Amygdala (tissue), 56 donors: ENCODE measurements at places on chromosomes 7 and 10.

- no peak for DNase-seq
These were observed 3.8 kb upstream of the COX19 start for GRCh38 chr7:979151-979550.

GRCh38 chr10:101919026-101919770 lies 75.6 kb upstream of the KCNIP2 start:
- no peak for DNase-seq

- no peak for DNase-seq
These were observed 161.6 kb downstream of the NRCAM start for GRCh38 chr7:108294595-108294994.

DNA sequence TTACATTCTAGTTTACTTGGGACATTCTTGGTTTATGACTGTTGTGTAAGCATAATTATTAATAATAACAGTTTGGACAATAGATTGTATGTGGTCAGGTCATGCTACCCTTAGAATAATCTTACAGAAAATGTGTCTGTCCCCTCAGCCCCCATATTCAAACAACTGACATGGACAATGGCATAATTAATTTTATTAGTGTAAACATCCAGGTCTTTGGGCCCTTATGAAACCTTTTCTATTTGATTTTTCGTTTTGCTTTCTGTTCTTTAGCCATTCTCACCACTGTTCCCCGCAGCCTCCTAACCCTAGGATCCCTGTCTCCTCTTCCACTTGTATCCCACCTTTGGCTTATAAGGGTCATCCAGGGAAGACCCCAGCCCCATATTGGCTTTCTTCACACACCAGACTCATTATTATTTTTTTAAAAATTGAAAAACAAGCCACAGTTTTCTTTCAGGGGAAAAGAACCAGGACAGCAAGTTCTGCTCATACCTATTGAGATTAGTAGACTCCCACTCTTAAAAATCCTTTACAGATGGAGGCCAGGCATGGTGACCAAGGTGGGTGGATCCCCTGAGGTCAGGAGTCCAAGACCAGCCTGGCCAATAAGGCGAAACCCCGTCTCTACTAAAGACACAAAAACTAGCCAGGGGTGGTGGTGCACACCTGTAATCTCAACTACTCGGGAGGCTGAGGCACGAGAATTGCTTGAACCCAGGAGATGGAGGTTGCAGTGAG lies 11.5 kb downstream of the VIM start:
- no peak for DNase-seq

DNA sequence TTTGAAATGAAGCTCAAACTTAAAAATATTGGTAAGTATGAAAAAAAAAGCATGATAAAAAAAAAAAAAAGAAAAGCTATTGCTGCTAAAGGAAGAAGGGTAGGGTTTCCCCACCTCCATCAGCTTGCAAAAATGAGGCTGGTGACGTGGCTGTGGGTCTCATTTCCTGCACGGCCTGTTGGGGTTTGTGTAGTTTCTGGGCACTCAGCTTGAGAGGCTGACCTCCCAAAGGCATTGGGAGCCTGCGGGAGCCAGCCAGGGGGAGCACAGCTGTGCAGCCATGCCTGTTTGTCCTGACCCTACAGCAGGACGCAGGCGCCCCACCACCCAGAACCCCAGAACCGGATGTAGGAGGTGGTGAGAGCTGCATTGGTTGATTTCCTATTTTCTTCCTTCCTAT lies 48.8 kb upstream of the CARD11 start:
- DNase-seq = no peak

- no peak for DNase-seq
These were observed 81.7 kb downstream of the RNF32 start for GRCh38 chr7:156722043-156722826.

DNA sequence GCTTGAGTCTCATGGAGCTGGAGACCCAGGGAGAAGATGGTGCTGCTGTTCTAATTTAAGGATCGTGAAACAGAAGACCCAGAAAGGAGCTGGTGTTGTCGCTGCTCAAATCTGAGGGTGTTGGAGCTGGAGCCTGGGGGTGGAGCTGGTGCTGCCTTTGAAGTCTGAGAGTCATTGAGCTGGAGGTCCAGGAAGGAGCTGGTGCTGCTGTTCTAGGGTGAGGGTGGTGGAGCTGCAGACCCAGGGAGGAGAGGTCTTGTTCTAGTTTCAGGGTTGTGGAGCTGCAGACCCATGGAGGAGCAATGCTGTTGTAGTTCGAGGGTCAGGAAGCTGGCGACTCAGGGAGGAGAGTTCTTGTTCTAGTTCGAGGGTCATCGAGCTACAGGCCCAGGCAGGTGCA lies 84.1 kb upstream of the ZNF479 start:
- no peak for DNase-seq

GRCh38 chr10:72754275-72755032 lies 62.5 kb downstream of the MCU start:
- no peak for DNase-seq

DNA sequence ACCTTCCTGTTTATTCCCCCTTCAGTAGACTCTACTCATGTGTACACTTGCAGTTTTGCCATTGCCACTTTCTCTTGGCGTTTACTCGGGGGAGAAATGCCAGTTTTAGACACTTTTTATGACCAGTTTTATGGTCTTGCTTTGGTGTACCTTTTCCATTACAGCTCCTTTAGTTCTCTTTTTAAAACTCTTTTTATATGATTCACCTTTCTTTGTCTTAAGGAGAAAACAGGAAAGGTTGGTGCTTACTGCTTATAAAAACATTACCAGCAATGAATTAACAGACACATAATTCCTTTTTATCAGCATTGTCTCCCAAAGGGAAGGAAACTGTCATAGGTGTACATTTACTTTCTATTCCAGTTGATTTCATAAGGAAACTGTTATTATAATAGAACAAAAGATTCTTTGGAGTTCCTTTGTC lies 11.9 kb downstream of the TSPAN13 start:
- no peak for DNase-seq

DNA sequence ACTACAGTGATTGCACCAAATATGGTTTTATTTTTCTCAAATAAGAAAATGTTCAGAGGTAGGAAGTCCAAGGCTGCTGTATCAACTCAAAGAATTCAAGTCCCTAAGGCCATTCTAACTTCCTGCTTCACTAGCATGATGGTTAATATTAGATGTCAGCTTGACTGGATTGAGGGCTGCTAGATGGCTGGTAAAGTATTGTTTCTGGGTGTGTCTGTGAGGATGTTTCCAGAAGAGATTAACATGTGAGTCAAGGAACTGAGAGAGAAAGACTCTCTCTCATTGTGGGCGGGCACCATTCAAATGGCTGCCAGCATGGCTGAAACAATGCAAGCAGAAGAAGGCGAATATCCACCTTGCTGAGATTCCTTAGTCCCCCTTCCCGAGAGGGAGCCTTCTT lies 77.4 kb upstream of the NRBF2 start:
- DNase-seq = no peak

- no peak for DNase-seq
These were observed 180.9 kb downstream of the REEP3 start for GRCh38 chr10:63702092-63702491.

GRCh38 chr7:98354052-98354451 lies 46.8 kb downstream of the BAIAP2L1 start:
- no peak for DNase-seq

DNA sequence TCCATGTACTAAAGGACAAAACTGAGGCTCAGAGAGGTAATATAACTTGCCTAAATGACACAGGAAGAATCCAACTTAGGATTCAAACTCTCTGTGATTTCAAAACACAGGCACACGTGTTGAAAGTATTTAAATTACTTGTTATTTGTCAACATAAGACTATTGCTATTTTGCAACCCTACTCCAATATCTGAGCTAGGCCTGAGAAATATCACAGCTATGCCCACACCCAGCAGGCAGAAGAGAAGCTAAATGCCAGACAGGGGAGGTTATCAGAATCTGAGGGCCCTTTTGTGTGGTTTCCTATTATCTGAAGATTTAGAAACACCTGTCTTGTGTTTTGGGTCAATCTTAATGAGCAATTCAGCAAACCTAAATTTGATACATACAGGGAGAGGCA lies 204.3 kb downstream of the ANK3 start:
- DNase-seq = no peak

- DNase-seq = no peak
These were observed 398.5 kb downstream of the REEP3 start for GRCh38 chr10:63919575-63920279.

DNA sequence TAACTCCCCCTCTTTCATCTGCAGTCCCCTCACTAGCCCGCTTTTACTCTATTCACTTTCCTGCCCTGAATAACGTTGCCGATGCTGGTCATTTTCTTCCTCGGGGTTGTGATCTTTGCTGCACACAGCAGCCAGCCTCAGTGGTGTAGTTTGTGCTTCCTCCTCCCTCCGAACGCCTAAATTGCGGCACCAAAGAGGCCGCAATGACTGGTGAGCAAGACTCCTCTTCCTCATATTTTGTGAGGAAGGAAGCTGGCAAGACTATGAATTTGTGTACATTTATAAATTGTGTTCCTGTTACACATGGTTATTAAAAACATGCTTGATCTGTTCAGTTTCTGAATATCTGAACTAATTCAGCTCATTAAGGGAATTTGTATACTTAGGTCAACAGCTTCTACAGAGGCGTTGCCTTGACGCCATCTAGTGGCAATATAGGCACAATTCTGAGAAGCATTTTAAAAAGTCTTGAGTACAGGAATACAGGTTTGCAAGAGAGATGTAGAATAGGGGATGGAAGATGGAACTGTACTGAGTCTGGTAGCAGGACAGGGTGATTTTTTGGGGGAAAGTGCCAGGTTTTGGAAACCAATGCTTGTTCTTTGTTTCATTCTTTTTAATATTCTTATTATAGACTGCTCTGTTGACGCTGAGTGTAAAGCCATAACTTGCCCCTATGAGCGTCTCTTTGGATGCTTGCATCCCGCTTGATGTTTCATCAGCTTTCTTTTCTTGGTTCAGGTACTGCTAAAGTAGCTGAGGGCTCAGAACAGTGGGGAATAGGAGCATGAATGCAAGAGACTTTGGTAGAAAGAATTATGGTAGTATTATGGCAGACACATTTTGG lies 4.1 kb upstream of the TAS2R5 start:
- no peak for DNase-seq

DNA sequence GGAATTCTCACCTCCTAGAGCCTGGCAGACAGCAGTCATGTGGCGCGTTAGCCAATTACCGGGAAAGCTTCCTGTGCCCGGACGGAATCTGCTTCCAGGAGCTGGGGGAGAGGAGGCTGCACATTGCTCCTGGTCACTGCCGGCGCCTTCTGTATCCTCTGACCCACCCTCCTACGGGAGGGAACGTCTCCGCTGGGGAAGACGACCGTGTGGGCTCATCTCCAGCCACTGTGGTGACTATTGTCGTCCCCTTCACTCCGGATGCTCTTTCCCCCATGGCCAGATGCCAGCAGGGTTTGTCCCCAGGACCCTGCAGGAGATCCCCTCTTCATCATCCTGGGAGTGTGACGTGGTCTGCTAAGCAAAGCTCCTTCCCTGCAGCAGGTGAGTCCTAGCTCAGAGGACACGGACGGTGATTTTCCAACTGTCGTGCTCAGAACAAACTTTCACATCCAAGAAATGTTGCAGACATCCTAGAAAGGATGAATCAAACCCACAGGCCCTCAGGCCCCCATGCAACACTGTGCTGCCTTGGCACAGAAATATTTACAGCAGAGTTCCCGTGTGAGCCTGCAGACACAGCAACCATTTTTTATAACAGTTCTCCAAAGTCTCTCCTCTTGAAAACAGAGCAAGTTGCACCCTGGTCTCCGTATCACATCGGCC lies 29.6 kb upstream of the FAM20C start:
- DNase-seq = no peak

DNA sequence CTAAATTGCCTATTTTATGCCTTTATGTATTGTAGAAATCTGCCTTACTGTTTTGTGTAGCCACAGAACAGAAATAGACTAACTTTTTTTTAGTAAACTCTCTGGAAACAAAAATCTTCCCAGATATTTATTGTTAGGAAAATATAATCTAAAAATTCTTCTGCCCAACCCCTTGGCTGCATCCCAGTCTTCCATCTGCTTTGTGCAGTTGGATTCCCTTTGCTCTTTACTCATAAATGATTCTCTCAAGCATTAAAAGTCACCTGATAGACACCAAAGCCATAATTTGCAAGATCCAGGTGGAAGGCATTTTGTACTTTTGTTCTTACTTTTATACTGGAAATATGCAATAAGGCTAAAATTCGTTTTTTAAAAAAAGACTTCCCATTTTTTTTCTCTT lies 6.1 kb upstream of the CAV2 start:
- DNase-seq = no peak

GRCh38 chr7:151740081-151740851 lies 136.6 kb downstream of the PRKAG2 start:
- no peak for DNase-seq

- peak; percentile 2 for DNase-seq
These were observed 118.8 kb downstream of the HERPUD2 start for GRCh38 chr7:35576031-35576573.

DNA sequence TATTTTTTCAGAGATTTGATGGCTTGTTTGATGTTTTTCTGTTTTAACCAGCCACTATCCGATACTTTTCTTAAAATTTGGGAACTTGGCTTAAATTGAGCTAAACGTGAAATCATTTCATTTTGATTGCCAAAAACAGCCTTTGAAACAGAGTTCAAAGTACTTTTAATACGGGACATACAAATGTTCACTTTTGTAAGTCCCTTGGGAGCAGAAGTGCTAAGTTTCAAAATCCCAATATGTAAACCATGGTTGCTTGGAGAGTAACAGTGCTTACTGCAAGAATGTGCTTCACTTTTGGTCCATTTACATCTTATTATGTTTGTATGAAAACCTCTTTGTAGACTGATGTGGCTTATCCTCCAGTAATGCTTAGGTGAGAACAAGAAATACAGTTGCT lies 10.9 kb downstream of the PNPLA8 start:
- DNase-seq = no peak

DNA sequence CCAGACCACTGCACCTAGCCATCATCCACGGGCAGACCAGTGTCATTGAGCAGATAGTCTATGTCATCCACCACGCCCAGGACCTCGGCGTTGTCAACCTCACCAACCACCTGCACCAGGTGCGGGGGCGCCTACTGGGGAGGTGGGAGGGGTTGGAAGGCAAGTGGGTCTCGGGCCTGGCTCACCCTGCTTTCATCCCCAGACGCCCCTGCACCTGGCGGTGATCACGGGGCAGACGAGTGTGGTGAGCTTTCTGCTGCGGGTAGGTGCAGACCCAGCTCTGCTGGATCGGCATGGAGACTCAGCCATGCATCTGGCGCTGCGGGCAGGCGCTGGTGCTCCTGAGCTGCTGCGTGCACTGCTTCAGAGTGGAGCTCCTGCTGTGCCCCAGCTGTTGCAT lies 4.6 kb downstream of the NFKB2 start:
- DNase-seq = no peak
